Left hindlimb (tissue), 1 donor: ENCODE measurements at places on chromosomes 2 and 18.

- peak; percentile 76 for DNase-seq
Measured at GRCh38 chr18:11849841-11850634, 1.2 kb upstream of the CHMP1B start.

DNA sequence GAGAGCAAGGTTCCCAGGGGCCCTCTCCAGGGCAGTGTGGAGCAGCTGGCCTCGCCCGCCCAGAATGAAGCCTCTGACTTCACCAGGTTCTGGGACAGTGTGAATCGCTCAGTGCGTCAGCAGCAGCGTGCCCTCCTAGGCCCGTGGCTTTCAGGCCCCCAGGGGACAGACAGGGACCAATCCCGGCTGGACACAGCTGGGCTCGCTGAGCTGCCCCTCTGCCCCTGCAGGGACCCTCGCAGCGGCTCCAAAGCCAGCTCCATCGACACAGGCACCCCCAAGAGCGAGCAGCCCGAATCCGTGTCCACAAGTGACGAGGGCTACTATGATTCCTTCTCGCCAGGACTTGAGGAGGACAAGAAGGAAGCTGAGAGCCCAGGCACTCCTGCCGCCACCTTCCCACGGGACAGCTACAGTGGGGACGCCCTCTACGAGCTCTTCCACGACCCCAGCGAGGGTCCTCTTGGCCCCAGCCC is 7.6 kb downstream of the AMER3 start:
- no peak for DNase-seq

DNA sequence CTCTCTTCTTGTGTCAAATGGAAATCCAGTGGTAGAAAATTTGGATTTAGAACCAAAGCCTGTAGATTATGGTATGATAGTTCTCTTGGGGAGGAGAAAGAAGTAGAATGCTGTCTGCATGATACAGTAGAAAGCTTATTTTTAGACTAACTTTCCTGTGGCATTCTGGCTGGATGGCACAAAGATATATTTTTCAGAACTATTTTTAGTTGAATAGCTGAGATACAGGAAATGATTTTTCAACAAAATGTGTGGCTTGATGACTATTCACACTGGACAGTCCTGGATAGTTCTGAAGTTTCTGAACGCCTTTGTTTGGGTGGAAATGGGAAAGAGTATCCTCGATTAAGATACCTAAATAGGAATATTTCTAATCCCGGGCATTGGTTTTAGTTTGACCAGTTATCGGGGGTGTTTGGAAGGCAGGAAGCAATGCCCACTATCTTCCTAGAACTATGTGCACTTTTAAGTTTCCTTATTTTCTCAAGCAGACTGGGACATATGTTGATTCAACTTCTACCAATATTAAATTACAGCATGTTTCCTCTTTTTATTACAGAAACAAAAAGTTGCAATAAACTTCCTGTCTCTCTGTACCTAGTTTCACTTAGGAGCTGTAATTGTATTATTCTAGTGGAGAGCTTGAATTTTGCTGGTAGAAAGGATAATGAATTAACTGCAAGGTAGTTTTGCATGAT is 32.1 kb downstream of the GDF7 start:
- no peak for DNase-seq

GRCh38 chr18:7657937-7658336 is 90.8 kb downstream of the PTPRM start:
- no peak for DNase-seq

DNA sequence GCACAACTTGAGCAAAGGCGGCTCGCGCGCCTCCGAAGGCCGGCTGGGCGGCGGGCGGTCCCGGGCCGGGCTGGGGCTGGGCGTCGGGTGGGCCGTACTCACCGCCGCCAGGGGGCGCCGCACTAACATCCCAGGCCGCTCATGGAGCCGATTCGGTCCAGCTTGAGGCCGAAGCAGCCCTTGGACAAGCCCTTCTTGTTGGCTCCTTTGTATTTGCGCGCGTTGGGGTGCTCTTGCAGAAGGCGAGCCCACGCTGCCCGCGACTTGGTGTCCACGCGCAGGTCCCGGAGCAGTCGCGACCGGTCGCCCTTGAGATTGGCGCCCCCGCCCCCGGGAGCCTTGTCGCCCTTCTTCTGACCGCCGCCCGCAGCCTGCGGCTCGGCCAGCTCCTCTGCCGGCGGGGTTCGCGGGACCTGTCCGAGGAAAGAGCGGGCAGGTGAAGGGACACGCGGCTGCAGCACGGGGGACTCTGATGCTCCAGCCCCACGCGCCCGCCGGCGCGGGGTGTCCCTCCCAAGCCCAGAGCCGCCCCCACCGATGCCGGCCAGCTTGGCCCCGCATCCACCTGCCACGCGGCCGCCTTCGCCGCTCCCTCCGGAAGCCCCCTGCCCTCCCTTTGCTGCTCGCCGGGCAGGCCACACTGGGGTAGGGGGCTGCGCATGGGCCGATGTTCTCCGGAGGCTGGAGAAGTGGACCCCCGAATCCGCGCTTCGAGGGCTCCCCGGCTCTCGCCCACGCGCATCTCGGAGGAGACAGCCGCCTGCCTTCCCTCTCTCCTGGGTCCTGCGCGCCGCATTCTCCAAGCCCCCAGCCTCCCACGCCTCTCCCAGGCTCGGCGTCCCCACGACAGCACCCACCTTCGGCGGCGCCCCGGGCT is 655 bp downstream of the NPPC start:
- DNase-seq, result peak; percentile 87

DNA sequence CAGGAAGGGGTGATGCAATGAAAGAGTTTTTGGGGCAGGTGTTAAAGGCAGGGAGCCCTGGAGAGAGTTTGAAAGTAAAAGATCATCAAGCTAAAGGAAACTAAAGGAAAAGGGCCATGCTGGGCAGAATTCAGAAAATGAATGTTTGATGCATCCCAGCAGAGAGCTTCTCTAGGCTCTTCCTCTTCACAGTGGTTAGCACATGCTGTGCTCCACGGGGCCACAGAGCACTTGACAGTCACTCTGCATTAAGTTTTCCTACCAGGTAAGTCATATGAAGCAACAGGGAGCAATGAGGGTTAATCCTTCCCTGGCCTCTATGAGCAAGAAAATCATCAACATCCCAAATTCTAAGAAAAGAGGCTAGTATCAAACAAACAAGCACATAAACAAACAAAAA is 895.2 kb downstream of the TRIB2 start:
- DNase-seq, result no peak

GRCh38 chr2:38421274-38422056 is 44.4 kb upstream of the ATL2 start:
- DNase-seq, result no peak

DNA sequence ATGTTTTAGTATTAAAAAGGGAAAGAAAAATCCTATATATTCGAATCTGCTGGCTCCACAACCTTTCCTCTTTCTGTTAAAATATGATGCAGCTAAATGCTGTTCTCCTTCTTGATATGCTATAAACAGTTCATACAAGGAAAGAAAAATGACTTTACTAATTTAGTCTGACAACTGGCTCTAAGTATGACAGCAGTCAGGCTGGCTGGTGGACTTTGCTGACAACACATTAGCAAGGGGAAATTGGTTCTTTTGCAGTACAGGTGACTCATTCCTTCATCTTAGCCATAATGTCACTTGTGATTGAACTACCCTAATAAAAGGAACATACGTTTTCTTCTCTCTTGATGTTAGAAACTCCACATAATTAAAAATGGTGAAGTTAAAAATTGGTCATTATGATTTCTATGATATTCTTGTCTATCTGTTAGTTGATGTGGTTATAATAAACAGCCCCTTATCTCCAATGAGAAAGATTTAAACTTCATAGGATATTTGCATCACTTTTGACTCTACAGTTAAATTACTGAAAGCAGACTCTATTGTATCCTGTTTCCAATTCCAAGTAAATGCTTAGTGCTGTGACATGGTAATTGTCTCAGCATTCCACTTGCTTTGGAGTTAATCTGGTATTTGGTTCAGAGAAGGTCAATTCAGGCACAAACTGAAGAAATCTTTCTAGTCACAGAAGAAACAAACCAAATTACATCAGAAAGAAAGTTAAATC is 315.3 kb upstream of the GULP1 start:
- DNase-seq, result no peak

- DNase-seq, result no peak
Measured at GRCh38 chr2:101802329-101802728, 104.8 kb downstream of the MAP4K4 start.

DNA sequence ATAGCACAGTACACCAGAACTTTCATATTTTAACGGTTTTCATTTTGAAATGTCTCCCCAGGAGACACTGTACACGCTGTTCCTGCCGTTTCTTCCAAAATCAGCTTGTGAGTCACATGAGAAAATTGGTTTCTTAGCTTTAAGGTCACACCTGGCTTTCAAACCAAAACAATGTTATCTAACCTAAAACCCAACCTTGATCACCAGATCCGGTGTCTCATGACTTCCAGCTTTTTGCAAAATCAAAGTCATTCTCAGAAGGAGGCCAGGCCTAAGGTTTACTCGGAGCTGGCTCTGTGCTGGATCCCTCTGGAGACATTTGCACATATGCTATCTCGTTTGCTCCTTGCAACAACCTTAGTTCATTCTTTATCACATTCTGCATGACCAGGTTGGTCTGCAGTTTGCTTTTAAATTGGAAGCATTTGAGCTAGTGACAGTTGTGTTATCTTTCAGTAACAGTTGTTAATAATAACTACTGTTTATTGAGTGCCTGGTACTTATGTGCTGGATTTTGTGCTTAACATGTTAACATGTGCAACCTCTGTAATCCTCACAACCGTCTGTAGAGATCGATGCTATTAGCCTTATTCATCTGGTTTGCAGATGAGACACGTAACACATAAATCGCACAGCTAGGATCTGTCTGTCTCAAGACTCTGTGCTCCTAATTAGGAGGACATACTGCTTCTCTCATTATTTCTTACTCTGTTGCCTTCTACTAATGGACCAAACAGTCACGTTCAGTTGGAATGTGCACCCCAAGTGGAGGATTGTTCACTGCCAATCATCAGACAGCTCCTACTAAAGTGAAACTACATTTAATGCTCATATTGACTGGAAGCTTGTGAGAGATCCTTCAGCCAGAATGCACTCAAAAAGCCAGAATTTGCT is 105.5 kb downstream of the RNF144A start:
- DNase-seq, result peak; percentile 14

DNA sequence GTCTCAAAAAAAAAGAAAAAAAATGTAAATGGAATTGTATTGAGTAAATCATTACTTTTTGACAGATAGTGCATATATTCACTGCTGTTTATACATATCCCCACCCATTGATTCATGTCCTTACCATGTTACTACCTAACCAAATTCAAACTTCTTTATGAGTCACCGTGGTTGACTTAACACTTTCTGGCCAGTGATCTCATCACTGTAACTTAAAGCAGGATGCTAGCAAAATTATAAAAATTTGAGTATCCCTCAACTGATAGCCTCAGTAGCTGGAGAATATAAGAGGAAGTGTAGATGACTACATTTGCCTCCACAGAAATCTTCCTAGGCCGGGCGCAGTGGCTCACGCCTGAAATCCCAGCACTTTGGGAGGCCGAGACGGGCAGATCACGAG is 13.4 kb downstream of the CNOT9 start:
- no peak for DNase-seq

- no peak for DNase-seq
Measured at GRCh38 chr18:55289048-55289447, 298.9 kb downstream of the TCF4 start.

DNA sequence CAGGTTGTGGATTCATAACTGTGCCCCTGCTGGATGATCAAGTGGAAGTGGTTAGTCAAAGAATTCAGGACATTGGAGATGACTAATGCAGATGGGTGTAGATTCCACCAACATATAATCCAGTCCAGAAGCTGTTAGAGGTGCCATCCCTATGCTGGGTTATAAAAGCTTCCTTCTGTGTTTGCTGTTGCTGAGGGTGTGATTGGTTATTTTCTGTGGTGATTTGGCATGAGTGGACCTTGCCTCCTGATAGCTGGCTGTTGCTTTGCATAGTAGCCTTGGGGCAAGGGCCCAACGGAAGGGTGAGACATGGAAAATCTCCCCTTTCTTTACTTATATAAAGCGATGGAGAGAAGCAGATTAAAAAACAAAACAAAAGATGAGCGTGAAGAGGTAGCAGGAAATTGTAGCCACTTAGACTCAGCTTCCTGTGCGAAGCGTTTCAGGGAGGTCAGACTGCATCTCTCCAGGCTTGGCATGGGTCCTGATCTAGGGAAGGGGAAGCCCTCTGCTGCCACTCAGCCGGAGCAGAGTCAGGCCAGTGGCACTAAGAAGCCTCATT is 190.4 kb downstream of the FMNL2 start:
- DNase-seq, result no peak

DNA sequence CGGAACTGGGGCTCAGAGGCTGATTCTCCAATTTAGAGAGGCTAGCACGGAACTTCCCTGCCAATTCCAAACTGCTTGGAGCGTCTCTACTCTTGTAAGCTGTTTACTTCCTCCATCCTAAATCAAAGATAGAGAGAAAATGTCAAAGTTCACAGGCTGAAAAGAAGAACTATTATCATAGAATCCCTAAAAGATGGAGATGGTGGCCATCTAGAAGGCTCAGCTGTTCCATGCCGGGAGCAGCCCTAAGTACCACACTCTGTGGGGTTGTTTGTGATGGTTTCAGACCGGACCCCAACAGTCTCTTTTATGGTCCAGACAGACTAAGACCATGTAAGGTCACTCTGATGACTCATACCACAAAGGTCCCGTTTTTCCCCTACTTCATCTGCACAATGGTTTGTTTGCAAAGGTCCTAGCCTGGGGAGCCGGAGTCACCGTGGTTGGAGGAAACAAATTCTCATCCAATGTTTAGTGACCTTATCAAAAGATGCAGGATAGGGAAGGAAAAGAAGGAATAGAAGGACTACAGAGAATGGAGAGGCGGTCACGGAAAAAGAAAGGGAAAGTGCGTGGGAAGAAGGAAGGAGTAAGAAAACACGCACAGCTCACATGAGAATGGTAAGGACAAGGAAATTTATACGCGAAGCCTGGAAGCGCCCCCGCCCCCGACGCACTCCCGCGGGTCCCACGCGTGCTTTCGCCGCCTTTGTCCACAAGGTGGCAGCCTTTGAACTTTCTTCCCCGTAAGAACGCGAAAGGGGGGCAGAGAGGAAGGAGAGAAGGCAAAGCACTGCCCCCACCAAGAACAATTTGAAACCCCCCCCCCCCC is 453 bp upstream of the ANTXR1 start:
- DNase-seq, result no peak
